ENCODE measurements at places on chromosomes 1 and 21. TPM values are rescaled to one million over a fixed set of nuclear protein-coding genes. Genes with fewer than 3 reads are reported as not detected.

VANGL2 gene
- total RNA-seq, result not detected

CDA gene
- total RNA-seq, result 1.3 TPM

KRTAP20-4 gene
- total RNA-seq, result not detected

IVL gene
- not detected for total RNA-seq

CELA3A gene
- total RNA-seq, result not detected

DNA sequence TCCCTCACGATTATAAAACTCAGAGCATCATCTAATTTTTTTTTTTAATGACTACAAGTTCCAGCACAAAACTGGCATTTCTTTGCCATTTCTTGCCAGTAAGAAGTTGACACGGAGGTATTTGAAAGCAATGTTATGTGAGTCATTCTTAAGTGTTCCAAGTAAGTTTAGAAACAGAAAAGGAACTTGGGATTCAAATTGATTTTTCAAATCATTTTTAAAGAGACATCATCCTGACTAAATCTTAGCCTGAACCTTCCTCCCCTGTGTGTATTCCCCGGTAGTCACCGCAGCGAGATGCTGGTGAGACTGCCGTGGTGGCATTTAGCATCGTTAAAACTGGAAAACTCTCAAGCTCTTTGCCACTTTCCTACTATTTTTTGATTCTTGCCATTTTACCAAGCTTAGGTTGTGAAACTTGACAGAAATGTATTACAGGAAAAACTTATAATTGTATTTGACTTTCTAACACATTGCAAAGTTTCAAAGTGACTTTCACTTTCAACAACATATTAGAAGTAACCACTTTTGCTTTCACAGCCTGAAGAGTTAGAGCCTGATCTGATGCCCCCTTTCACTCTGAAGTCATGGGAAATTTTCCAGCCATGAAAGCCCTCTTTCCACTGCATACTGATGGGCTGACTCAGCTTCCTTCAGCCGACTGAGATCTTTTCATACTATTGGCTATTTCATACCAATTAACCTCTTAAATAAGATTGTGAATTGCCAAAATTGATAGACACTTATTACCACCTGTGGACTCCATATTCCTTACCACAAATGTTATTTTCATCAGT, 61.4 kb downstream of the OLFML2B start:
- no peak for DNase-seq
